ENCODE measurements at places on chromosomes 5 and 9.

- peaks cover 11% of the 10 kb centered on the region for H3K27me3 ChIP-seq
- peak overlapping the region; percentile 6 for H3K4me3 ChIP-seq
- peaks cover 5% of the 10 kb centered on the region for H3K4me1 ChIP-seq
- DNase-seq, result no peak
These were observed 41.0 kb upstream of the DMRT3 start for GRCh38 chr9:935348-935965.

DNA sequence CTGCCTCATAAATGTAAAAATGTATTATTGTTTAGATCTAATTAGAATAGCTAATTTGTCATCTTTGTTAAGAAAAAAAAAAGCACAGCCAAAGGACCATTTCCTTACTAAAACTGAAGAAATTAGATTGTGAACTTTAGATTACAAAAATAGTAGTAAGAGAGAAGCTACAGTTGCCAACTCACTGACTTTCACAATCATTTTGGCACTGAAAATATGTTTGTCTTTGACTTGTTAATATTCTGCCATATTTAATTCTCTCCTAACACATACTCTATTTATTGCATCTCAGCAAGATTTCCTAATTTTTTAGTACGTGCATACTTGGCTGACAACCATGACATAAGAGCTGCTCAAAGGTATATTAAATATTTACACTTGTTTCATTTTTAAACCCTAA is 297.1 kb downstream of the TUSC1 start:
- H3K27me3 ChIP-seq, result no peaks in the 10 kb centered on the region
- no peaks in the 10 kb centered on the region for H3K4me1 ChIP-seq
- H3K4me3 ChIP-seq, result no peak overlapping the region
- no peak overlapping the region for H3K27ac ChIP-seq
- no peak for DNase-seq
- no peaks in the 10 kb centered on the region for H3K36me3 ChIP-seq

DNA sequence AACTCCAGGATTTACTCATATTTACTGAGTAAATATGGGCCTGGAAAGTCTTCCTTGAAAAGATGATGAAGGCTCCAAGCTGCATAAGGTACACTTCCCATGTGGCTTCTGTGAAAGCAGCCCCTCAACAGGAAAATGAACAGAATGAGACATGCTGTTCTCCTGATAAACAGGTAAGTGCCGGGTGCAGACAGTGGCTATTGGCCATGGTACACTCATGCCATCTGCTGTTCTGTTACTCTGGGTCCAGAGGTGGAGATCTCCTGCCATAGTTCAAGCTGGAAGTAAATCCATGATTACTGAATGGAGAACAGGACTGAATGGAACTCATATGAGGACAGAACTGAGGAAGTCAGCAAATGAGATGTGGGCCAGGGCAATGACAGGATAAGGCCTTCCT is 103.6 kb downstream of the SLIT3 start:
- H3K36me3 ChIP-seq, result no peaks in the 10 kb centered on the region
- no peaks in the 10 kb centered on the region for H3K4me1 ChIP-seq
- no peak overlapping the region for H3K27ac ChIP-seq
- H3K27me3 ChIP-seq, result no peaks in the 10 kb centered on the region
- H3K4me3 ChIP-seq, result no peak overlapping the region

GRCh38 chr5:132561601-132562000 is 4.8 kb downstream of the RAD50 start:
- no peak overlapping the region for H3K4me3 ChIP-seq
- no peaks in the 10 kb centered on the region for H3K27me3 ChIP-seq
- peaks cover 49% of the 10 kb centered on the region for H3K36me3 ChIP-seq
- no peak for DNase-seq

GRCh38 chr5:154593796-154594195 is 115.8 kb upstream of the HAND1 start:
- H3K4me3 ChIP-seq, result no peak overlapping the region
- no peaks in the 10 kb centered on the region for H3K36me3 ChIP-seq
- H3K27me3 ChIP-seq, result no peaks in the 10 kb centered on the region
- DNase-seq, result no peak

DNA sequence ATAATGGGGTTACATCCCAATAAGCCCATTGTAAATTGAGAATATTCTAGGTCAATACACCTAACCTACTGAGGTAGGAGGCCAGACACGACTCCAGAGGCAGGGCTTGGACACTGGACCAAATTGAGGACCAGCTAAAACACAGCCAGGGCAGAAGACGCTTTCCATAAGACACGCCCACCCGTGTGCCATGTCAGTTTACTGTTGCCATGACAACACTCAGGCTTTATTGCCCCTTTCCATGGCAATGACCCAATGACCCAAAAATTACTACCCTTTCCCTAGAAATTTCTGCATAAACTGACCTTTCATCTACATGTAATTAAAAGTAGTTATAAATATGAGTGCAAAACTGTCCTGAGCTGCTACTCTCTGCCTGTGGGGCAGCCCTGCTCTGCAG is 31.5 kb downstream of the SLC22A4 start:
- no peak for DNase-seq
- no peaks in the 10 kb centered on the region for H3K4me1 ChIP-seq
- no peaks in the 10 kb centered on the region for H3K36me3 ChIP-seq
- H3K27ac ChIP-seq, result no peak overlapping the region

DNA sequence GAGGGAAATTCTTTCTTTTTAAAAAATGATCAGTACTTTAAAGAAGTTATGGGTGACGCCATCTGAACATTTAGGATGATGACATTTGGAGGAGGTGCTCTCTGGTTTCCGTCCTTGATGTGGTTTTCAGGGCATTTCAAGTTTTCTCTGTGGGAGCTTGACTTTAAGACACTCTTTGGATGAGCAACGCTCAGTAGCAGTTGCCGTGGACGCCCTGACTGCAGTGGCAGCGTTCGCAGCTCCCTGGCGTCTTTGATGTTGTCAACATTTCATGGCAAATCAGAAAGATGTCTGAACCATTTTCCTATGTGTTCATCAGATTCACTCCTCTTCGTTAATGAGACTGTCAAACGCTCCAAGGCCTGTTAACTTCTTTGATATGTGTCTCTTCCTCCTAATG is 86.1 kb downstream of the ZNF354C start:
- H3K27ac ChIP-seq, result no peak overlapping the region
- no peaks in the 10 kb centered on the region for H3K4me1 ChIP-seq
- no peaks in the 10 kb centered on the region for H3K27me3 ChIP-seq
- peak; percentile 40 for DNase-seq
- no peaks in the 10 kb centered on the region for H3K36me3 ChIP-seq
- H3K4me3 ChIP-seq, result no peak overlapping the region

GRCh38 chr5:10599862-10600284 is 36.0 kb downstream of the ANKRD33B start:
- no peak overlapping the region for H3K4me3 ChIP-seq
- peaks cover 26% of the 10 kb centered on the region for H3K4me1 ChIP-seq
- no peaks in the 10 kb centered on the region for H3K36me3 ChIP-seq
- no peak overlapping the region for H3K27ac ChIP-seq
- DNase-seq, result no peak
- H3K27me3 ChIP-seq, result no peaks in the 10 kb centered on the region

GRCh38 chr9:111969061-111969460 is 72.4 kb downstream of the UGCG start:
- no peaks in the 10 kb centered on the region for H3K4me1 ChIP-seq
- no peaks in the 10 kb centered on the region for H3K27me3 ChIP-seq
- H3K36me3 ChIP-seq, result no peaks in the 10 kb centered on the region
- H3K27ac ChIP-seq, result no peak overlapping the region
- H3K4me3 ChIP-seq, result no peak overlapping the region
- DNase-seq, result no peak

DNA sequence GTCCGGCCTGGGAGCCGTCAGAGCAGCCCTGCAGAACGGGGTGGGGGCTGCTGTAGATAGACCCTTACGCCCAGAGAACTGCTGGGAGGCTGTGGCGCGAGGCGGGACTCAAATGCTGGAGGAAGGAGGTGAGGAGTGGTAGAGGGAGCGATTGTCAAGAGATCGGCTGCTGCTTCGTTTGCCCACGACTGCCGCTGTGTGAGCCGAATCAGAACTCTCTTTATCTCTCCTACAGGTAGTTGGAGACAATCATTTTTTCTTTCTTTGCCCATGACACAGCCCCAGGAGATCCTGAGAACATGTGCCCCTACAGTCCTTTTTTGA is 456 bp downstream of the ZNF79 start:
- peak overlapping the region; percentile 90 for H3K27ac ChIP-seq
- H3K36me3 ChIP-seq, result peaks cover 15% of the 10 kb centered on the region
- no peak for DNase-seq
- no peaks in the 10 kb centered on the region for H3K27me3 ChIP-seq

DNA sequence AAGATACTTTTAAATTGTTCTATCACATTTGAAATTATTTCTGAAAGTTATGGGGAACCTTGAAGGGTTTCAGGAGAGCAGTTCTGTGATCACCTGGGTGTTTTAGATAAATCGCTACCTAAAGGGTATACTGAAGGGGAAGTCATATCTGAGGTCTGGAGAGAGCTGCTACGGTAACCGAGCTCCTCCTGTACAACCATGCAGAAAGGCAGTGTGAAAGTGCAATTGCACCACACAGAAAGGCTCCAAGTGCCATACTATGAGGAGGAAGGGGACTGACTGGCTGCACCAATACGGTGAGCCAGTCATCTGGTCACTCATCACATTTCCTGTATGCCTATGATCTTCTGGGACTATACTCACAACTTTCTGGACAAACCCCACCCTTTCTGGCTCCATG is 241.4 kb upstream of the SLC24A2 start:
- H3K36me3 ChIP-seq, result no peaks in the 10 kb centered on the region
- no peaks in the 10 kb centered on the region for H3K4me1 ChIP-seq
- no peak overlapping the region for H3K4me3 ChIP-seq
- no peaks in the 10 kb centered on the region for H3K27me3 ChIP-seq

DNA sequence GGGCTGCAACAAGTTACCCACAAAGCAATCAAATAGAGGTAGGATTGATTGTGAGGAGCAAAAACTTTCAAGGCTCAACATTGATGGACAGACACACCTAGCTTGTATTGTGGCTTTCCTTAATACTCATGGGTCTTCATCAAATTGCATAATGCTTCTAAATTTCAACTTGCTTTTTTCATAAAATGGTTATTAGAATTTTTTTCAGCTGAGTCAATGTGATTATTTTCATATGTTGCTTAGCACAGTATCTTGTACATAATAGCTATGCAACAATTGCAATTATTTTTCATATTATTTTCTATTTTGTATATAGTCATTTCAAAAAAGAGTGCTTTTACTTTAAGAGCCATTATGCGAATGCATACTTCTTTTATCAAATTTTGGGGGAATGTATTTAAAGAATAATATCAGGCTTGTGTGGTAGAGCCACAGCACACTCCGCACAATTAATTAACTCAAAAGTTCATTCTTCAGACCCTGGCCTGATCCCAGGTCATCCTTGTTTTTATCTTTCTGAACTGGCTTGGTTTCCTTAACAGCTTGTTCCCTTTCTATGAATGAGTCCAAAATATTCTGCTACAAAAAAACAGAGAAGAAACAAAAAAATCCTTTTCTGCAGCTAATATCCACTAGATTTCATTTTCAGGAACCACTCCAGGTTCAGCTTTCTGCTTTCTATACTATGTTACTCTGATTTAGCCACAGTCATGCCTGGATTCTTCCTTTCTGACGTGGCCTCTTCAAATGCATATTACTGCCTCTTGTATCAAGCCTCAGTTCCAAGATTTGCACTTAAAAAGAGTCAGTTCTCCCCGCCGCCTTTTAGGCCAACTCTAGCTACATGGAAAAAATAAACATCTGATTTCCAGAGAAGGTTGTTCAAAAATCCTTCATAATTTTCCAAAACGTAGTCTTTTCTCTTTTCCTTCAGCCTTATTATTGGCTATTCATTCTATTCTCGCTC is 45.3 kb upstream of the CDH9 start:
- DNase-seq, result no peak
- no peaks in the 10 kb centered on the region for H3K36me3 ChIP-seq
- H3K27ac ChIP-seq, result no peak overlapping the region
- H3K4me1 ChIP-seq, result no peaks in the 10 kb centered on the region
- no peak overlapping the region for H3K4me3 ChIP-seq

GRCh38 chr5:6544561-6544935 is 88.3 kb downstream of the NSUN2 start:
- H3K27ac ChIP-seq, result no peak overlapping the region
- no peaks in the 10 kb centered on the region for H3K4me1 ChIP-seq
- no peak for DNase-seq
- no peaks in the 10 kb centered on the region for H3K27me3 ChIP-seq

GRCh38 chr9:18499980-18500379 is 26.0 kb downstream of the ADAMTSL1 start:
- H3K4me1 ChIP-seq, result peaks cover 8% of the 10 kb centered on the region
- H3K36me3 ChIP-seq, result no peaks in the 10 kb centered on the region
- H3K27ac ChIP-seq, result no peak overlapping the region

GRCh38 chr5:38816083-38817030 is 29.5 kb upstream of the OSMR start:
- H3K4me1 ChIP-seq, result no peaks in the 10 kb centered on the region
- H3K4me3 ChIP-seq, result no peak overlapping the region
- no peak for DNase-seq
- no peaks in the 10 kb centered on the region for H3K27me3 ChIP-seq

- H3K27ac ChIP-seq, result no peak overlapping the region
- H3K4me3 ChIP-seq, result no peak overlapping the region
- H3K27me3 ChIP-seq, result no peaks in the 10 kb centered on the region
- no peaks in the 10 kb centered on the region for H3K4me1 ChIP-seq
These were observed 531.1 kb downstream of the CETN3 start for GRCh38 chr5:89878140-89879132.

GRCh38 chr5:137822158-137822764 is 45.4 kb upstream of the MYOT start:
- H3K27ac ChIP-seq, result no peak overlapping the region
- H3K4me1 ChIP-seq, result no peaks in the 10 kb centered on the region
- DNase-seq, result no peak
- H3K36me3 ChIP-seq, result no peaks in the 10 kb centered on the region
- H3K4me3 ChIP-seq, result no peak overlapping the region

DNA sequence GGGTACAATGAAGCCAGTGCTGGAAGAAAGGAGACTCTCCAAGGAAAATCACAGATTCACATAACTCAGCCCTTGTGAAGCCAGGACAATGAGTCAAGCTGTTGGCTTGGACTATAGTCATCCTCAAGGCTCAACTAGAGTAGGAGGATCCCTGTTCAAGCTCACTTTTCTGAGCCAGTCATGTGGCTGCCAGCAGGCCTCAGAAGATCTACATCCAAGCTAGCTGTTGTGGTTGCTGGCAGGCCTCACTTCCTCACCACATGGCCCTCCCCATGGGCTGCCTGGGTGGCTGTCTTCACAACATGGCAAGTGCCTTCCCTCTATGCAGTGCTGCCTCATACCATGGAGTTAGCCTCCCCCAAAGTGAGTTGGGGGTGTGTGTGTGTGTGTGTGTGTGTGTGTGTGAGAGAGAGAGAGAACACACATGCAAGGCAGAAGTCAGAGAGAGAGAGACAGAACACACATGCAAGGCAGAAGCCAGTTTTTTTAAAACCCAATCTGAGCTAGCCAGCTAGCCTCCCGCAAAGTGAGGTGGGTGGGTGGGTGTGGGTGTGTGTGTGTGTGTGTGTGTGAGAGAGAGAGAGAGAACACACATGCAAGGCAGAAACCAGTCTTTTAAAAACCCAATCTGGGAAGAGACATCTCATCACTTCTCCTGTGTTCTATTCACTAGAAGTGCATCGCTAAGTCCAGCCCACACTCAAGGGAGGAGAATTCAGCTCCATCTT is 17.1 kb downstream of the SCAI start:
- peak; percentile 77 for DNase-seq
- no peaks in the 10 kb centered on the region for H3K27me3 ChIP-seq
- peak overlapping the region; percentile 56 for H3K27ac ChIP-seq
- no peak overlapping the region for H3K4me3 ChIP-seq
- H3K36me3 ChIP-seq, result no peaks in the 10 kb centered on the region
- H3K4me1 ChIP-seq, result peaks cover 4% of the 10 kb centered on the region

GRCh38 chr5:821504-821903 is 29.3 kb downstream of the ZDHHC11 start:
- no peak overlapping the region for H3K4me3 ChIP-seq
- H3K27me3 ChIP-seq, result no peaks in the 10 kb centered on the region
- no peaks in the 10 kb centered on the region for H3K36me3 ChIP-seq
- H3K27ac ChIP-seq, result no peak overlapping the region

- no peaks in the 10 kb centered on the region for H3K4me1 ChIP-seq
- no peak overlapping the region for H3K27ac ChIP-seq
- DNase-seq, result no peak
- H3K4me3 ChIP-seq, result no peak overlapping the region
These were observed 1121.6 kb downstream of the MAT2B start for GRCh38 chr5:164627021-164627420.
